ENCODE measurements at places on chromosomes 5 and 9. TPM values are rescaled to one million over a fixed set of nuclear protein-coding genes. Genes with fewer than 3 reads are reported as not detected.
A peak's percentile ranks its signal among the peaks of the same experiment; 100 is the strongest.

TPPP gene
- total RNA-seq: 0.13 TPM

SLC36A3 gene
- total RNA-seq: not detected

CLTA gene
- 230 TPM for total RNA-seq

- DNase-seq: no peak
These were observed 88.8 kb upstream of the SPOCK1 start for GRCh38 chr5:137587919-137588318.

GRCh38 chr5:72692651-72693442, 123.6 kb upstream of the TNPO1 start:
- peak; percentile 42 for DNase-seq
